NCI-H748 treated with DMSO at 0.1 percent for 48 hours (cell line): ENCODE measurements at places on chromosomes 16 and 17.

DNA sequence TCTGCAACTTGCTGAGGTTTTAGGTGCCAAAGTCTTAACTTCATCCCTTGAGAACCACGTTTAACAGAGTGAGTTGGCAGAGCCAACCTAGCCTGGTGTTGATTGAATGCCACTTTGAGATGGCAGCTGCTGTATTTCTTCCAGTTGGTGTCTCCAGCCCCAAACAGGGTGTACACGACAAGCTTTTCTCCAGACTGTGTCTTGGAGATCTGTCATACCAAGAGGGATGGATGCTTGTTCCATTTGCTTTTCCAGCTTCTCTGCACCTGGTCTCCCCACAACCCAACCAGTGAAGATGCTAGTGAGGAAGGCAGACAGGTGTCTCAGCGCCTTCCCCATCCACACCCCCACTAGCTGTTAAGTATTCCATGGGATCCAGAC lies 141.1 kb upstream of the HS3ST2 start:
- no peak for DNase-seq

DNA sequence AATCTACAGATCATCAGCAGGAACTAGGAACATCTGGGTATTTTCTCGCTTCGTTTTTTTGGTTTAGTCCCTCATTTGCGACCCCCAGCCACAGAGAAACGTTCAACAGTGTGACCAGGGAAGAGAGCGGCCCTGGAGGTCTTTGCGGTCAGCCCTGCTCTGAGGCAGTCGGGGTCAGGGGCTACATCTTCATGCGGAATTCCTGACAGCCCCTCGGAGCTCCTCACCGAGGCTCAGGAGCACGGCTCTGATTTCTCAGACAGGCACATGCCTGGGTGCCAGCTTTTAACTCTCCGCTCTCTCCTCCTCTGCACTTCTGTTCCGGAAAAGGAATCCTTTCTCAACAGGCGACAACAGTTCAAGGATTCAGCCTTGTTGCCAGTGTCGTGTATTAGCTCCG lies 8.0 kb upstream of the WDR45B start:
- DNase-seq: no peak

DNA sequence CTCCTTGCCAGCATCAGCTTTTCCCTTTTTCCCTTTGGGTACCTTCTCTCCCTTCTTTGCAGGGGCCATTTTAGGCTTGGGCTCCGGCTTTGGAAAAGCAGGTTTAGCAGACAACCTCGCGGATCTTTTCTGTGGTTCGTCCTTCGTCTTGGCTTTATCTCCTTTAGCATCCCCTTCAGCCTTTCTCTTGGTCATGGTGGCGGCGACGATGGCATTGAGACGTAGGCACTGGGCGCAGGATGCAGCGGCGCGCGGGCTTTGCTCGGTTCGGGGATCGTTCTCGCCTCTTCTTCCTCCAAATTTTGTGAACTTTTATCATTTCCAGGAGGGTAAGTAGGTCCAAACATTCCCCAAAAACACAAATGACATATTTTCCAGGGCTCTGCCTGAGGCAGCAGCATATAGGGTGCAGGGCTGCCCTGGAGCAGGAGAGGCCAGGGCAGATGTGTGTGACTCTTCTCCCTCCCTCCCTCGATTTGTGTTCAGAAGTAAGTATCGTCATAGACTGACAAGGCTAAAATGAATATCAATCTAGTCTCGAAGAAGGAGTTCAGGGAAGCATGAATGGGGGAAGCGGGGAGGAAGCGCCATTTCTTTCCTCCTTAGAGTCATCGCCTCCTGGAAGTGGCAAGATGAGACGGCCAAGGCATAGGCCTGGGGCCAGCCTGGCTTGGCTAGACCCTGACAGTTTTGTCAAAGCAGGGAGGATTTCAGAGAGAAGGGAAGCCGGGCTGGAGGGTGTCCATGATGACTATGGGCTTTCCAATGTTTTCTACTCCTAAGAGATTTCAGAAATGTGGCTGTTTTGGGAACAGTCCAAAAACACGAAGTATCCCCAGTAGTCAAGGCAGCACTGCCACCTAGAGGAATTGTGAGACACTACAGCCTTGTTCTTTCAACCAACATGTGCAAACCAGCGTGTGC lies 13.2 kb downstream of the CHCT1 start:
- DNase-seq: peak; percentile 81

- no peak for DNase-seq
Observed at GRCh38 chr16:81121474-81121990, 25.3 kb upstream of the GCSH start.

DNA sequence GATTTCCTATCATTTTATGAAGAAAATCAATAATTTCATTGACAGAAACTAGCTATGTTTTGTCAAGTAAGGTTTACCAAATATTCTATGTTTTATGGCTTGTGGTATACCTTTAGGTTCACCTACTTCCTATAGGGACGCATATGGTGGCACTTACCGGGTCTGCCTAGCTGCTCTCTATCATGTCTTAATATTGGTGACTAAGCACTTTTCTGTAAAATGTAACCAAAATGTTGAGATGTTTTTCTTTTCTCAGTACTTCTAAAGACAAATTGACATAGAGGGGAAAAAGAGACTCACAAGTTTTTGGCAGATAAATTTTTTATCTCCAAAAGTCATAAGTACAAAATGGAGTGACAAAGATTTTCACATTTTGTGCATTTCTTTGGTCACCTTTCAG lies 22.6 kb upstream of the MYH4 start:
- no peak for DNase-seq

DNA sequence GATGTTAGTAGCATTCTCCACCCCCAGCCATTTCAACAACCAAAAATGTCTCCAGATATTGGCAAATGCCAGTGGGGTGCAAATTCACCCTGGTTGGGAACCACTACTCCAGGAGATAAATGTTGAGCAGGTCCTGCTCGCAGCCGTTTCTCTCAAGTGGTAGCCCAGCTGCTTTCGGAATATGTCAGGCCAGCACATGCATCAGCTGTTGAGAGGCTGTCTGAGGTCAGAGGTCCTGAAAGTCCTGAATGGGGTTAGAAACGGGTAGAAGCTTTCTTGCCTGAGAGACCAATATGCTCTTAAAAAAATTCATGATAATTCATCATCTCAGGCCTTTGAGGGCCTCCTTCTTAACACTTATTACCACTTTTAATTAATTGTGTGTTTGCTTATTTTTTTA lies 31.0 kb downstream of the TEKT5 start:
- no peak for DNase-seq

GRCh38 chr16:69618721-69619120 lies 53.0 kb downstream of the NFAT5 start:
- no peak for DNase-seq

DNA sequence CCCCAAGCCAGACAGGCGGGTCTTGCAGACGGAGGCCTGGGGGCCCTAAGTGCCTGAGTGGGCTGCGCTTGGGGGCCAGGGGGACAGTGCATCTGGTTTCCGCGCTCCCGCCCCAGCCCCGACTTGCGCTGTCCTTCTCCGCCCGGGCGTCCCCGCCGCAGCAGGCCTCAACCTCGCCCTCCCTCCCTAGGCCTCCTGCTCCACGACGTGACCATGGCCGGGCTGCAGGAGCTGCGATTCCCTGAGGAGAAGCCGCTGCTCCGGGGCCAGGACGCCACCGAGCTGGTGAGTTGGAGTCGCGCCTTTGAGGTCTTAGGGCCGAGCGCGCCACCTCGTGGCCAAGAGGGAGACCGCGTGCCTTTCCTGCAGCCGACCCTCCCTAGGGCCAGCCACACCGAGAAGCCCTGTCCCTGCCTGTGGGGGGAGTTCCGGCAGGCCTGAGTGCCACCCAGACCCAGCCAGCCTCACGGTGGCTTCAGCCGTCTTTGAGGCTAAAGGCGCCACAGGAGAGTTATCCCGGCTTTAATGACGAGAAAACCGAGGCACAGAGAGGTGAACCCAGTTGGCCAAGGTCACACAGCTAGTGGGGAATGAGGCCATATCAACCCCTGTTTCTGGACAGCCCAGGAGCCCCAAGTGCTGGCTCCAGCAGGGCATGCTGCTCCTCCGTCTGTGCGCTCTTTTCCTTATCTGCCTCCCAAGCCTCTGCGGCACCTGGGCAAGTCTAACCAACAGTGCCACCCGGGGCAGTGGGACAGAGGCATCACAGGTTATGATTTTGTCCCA lies 12.2 kb upstream of the NDRG4 start:
- peak; percentile 37 for DNase-seq

DNA sequence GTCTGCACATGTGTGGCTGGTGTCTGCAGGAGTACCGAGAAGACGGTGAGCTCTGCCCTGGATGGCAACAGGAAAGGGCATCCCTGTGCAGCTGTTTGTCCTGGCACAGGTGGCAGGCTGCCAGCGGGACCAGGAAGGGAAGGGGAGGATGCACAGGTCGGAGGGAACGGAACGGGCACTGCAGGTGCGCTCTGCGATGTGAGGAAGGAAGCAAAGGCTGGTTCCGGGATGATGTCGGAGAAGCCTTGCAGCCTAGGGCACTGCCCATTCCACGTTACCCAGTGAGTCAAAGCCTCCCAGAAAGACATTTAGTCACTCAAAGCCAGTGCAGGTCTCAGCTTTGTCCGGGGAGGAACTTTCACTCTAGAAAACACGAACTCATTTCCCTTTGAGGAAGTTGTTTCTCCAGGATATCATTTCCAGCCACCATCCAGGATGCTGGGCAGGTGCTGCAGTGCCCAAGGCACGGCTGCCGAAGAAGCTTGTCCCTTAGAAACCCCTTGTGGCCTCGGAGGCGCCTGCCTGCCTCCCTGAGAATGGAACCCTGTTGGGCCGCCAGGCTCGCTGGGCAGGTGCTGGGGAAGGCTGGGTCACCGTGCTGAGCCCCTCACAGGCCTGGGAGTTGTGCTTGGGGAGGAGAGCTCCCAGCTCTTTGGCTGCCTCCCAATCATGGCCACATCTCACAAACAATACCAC lies 4.5 kb upstream of the TMEM235 start:
- no peak for DNase-seq

GRCh38 chr16:10584981-10585438 lies 4.6 kb upstream of the EMP2 start:
- DNase-seq: no peak

DNA sequence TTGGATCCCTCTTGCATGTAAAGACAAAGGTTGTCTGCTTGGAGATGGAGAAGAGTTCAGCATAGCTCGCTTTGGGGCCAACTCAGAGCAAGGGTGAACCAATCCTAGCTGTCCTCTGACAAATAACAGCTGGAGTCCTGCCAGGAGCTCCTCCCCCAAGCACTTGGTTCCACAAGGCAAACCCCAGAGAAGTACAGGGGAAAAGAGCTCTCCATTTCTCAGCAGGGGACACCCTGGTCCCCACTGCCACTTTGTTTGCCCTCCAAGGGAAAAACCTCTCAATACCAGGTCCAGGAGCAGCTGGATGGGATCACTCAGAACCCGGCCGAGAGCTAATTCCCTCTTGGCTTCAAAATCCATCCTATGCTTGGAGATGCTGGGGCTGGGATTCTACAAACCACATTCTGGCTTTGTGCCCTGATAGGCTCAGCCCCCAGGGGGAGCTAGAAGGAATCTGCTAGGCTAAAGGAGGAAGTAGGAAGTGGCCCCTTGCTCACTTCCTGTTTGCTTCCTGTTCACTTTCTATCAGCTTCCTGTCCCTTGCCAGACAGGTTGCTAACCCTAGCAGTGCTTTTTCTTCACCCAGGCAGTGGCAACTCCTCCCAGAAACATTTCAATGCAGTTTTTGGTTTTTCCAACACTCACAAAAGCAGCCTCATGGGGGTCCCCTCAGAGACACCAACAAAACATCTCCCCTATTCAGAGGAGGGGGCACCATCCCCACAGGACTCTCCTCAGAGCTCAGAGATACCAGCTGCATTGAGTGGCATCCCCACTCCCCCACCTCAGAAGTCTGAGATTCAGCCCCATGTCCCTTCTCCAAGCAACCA lies 30.7 kb downstream of the CDRT4 start:
- DNase-seq: no peak

- no peak for DNase-seq
Observed at GRCh38 chr17:78674156-78674555, 97.0 kb upstream of the DNAH17 start.

GRCh38 chr17:38447502-38448085 lies 19.3 kb downstream of the ARHGAP23 start:
- no peak for DNase-seq
